Thyroid gland (tissue), 4 donors: ENCODE measurements at places on chromosomes 5 and 9. TPM values are rescaled to one million over a fixed set of nuclear protein-coding genes. Genes with fewer than 3 reads are reported as not detected.
A peak's percentile ranks its signal among the peaks of the same experiment; 100 is the strongest.

DNA sequence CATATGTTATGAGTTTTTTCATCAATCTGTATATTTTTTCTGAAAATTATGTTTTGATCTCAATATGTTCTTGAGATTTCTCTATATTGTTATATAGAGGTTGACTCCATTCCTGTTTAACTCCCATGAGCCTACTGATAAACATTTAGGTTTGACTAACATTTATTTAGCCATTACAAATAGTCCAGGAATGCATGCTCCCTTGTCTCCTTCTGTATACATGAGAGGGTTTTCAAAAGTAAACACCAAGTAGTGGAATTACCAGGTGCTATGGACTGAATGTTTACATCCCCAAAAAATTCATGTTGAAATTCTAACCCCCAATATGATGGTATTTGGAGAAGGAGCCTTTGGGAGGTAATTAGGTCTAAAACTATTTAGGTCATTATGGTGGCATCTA lies 3.5 kb upstream of the OR5C1 start:
- no peaks in the 10 kb centered on the region for H3K27me3 ChIP-seq
- no peaks in the 10 kb centered on the region for H3K4me1 ChIP-seq
- no peak for DNase-seq
- H3K4me3 ChIP-seq = no peak overlapping the region

- H3K27me3 ChIP-seq = no peaks in the 10 kb centered on the region
- H3K4me3 ChIP-seq = no peak overlapping the region
- H3K27ac ChIP-seq = no peak overlapping the region
- H3K4me1 ChIP-seq = no peaks in the 10 kb centered on the region
- no peak for DNase-seq
These were observed 33.1 kb upstream of the NTRK2 start for GRCh38 chr9:84636436-84636835.

GRCh38 chr9:80552931-80553330 lies 981.2 kb downstream of the TLE4 start:
- no peaks in the 10 kb centered on the region for H3K4me1 ChIP-seq
- no peak overlapping the region for H3K4me3 ChIP-seq
- no peak overlapping the region for H3K27ac ChIP-seq
- no peaks in the 10 kb centered on the region for H3K36me3 ChIP-seq

DNA sequence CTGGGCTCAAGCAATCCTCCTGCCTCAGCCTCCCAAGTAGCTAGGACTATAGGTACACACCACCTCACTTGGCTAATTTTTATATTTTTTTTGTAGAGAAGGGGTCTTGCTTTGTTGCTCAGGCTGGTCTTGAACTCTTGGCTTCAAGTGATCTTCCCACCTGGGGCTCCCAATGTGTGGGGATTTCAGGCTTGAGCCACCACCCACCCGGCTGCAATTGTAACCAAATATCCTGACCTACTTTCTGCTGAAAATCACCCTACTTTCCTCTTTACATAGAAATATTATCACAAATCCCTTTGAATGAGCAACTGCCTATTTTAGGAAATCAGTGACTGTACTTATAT lies 59.6 kb upstream of the ZNF608 start:
- peaks cover 10% of the 10 kb centered on the region for H3K4me1 ChIP-seq
- no peak for DNase-seq
- H3K4me3 ChIP-seq = no peak overlapping the region
- no peak overlapping the region for H3K27ac ChIP-seq

DNA sequence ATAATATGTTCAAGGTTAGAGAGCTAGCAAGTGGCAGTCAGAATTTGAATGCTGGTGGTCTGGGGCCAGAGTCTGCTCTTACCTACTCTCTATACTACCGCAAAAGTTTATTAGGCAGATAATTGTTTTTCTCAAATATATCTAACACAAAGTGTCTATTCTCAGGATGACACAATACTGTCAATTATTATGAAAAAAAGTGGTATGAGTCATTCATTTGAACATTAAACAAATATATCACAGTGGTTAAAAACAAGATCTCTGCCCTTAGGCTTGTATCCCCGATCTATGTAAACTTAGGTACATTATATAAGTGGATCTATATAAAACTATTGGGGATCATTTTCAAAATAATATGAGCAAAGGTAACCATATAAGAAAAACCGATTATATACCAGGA lies 354.9 kb downstream of the CETN3 start:
- H3K27ac ChIP-seq = no peak overlapping the region
- no peak for DNase-seq
- no peak overlapping the region for H3K4me3 ChIP-seq

DNA sequence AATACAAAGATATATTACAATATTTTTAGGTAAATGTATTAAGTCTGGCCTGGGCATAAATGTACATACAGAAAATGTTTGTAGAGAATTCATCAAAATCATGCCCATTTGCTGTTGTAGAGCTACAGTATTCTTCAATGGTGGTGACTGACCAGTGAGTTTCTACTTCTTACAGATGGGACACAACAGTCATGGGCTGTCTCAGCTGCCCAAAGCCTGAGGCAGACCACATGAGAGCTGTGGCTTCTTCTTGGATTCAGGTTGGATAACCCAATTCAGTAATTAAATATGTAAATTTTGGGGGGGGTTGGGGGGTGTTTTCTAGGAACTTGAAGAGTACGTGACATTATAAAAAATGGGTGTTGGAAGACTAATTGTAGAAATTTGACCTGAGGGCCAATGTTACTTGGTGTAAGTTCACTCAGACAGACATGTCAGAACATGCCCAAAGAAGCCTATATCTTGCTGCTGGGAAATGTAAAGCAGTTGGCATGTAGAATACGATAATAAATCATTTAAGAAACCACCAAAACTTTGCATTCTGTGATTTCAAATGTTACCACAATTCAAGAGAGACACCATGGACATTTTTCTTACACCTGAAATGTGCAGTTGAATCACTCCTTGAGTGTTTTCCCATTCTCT lies 17.9 kb downstream of the STARD4 start:
- H3K4me3 ChIP-seq = no peak overlapping the region
- no peaks in the 10 kb centered on the region for H3K4me1 ChIP-seq
- H3K27me3 ChIP-seq = no peaks in the 10 kb centered on the region
- H3K27ac ChIP-seq = no peak overlapping the region

DNA sequence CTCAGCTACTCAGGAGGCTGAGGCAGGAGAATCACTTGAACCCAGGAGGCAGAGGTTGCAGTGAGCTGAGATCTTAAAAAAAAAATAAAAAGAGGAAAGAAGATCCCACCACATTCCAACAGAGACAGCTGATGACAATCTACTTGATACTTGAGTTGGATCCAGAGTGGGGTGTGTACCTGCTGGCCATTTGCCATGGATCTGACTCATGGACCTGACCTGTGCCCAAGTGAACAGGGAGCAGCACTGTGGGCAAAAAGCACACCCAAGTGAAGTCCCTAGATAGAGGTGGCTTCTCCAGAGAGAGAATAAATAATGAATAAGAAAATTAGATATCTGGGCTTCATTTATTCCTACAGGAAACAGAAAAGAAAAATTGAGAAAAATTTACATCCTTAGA lies 81.2 kb upstream of the MIER3 start:
- H3K4me3 ChIP-seq = no peak overlapping the region
- H3K36me3 ChIP-seq = no peaks in the 10 kb centered on the region
- no peaks in the 10 kb centered on the region for H3K27me3 ChIP-seq
- no peak for DNase-seq

GRCh38 chr5:16572289-16573015 lies 44.3 kb downstream of the RETREG1 start:
- no peak overlapping the region for H3K27ac ChIP-seq
- H3K4me1 ChIP-seq = peaks cover 27% of the 10 kb centered on the region
- no peaks in the 10 kb centered on the region for H3K36me3 ChIP-seq
- DNase-seq = no peak
- H3K4me3 ChIP-seq = no peak overlapping the region
- no peaks in the 10 kb centered on the region for H3K27me3 ChIP-seq

GRCh38 chr9:6000955-6001354 lies 14.5 kb downstream of the RANBP6 start:
- DNase-seq = no peak
- H3K27ac ChIP-seq = no peak overlapping the region
- H3K27me3 ChIP-seq = no peaks in the 10 kb centered on the region
- no peaks in the 10 kb centered on the region for H3K36me3 ChIP-seq

DNA sequence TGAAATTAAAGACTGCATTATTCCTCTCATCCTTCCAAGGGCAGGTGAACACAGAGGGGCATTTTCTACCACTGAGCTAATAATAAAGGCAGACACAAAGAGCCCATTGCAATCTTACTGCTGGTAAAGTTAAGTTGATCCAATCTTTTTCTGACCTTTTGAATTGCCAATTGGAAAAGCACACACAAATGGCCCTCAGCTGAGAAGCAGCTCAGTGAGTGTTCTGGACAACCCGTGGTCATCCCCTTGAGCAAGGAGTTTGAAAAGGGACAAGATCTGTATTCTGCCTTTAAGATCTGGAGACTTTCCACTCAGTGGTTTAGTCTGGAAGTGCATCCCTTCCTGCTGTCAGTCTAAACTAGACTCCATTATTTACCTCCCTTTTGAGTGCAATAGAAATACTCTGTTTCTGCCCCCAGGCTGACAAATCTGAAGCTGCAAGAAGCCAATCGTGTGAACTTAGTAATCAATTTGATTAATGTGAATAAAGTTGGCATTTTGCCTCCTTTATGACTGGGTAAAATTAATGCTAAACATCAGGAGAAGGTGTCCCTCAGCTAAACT lies 835.7 kb downstream of the MAT2B start:
- H3K27me3 ChIP-seq = no peaks in the 10 kb centered on the region
- no peaks in the 10 kb centered on the region for H3K36me3 ChIP-seq
- DNase-seq = no peak
- H3K27ac ChIP-seq = no peak overlapping the region
- H3K4me3 ChIP-seq = no peak overlapping the region
- H3K4me1 ChIP-seq = no peaks in the 10 kb centered on the region

DNA sequence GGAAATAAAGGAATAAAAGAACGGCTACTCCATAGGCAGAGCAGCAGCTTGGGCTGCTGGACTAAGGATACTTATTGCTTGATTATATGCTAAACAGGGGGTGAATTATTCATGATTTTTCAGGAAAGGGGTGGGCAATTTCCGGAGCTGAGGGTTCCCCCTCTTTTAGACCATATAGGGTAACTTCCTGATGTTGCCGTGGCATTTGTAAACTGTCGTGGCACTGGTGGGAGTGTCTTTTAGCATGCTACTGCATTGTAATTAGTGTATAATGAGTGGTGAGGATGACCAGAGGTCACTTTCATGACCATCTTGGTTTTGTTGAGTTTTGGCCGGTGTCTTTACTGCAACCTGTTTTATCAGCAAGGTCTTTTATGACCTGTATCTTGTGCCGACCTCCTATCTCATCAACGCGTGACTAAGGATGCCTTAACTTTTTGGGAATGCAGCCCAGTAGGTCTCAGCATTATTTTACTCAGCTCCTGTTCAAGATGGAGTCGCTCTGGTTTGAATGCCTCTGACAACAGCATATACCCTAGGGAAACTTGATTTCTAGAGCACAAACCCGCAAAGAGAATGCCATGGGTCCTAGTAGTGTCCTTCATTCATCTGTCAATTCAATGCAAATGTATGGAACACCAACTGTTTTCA lies 47.8 kb upstream of the PWWP2A start:
- H3K4me1 ChIP-seq = peaks cover 14% of the 10 kb centered on the region
- no peak overlapping the region for H3K4me3 ChIP-seq
- no peak for DNase-seq
- no peak overlapping the region for H3K27ac ChIP-seq
- H3K36me3 ChIP-seq = no peaks in the 10 kb centered on the region

DNA sequence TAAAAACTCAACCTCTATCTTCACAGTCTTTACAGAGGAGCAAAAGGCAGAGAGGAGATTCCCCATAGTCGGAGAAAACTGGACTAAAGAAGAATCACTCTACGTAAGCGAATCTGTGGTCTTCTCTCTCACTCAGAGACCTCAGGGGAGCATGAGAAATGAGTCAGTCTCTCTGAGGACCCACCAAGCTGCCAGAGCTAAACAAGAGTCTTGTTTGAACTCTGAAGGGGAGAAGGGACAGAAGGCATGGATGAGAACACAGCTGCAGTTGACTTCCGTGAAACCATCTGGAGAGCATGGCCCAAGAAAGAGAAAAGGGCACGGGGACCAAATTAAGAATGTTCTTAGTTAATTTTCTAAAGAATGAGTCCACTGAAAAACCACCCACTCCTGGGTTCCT lies 12.8 kb upstream of the MAN2A1 start:
- no peak overlapping the region for H3K27ac ChIP-seq
- no peaks in the 10 kb centered on the region for H3K36me3 ChIP-seq
- DNase-seq = no peak
- H3K4me1 ChIP-seq = no peaks in the 10 kb centered on the region

DNA sequence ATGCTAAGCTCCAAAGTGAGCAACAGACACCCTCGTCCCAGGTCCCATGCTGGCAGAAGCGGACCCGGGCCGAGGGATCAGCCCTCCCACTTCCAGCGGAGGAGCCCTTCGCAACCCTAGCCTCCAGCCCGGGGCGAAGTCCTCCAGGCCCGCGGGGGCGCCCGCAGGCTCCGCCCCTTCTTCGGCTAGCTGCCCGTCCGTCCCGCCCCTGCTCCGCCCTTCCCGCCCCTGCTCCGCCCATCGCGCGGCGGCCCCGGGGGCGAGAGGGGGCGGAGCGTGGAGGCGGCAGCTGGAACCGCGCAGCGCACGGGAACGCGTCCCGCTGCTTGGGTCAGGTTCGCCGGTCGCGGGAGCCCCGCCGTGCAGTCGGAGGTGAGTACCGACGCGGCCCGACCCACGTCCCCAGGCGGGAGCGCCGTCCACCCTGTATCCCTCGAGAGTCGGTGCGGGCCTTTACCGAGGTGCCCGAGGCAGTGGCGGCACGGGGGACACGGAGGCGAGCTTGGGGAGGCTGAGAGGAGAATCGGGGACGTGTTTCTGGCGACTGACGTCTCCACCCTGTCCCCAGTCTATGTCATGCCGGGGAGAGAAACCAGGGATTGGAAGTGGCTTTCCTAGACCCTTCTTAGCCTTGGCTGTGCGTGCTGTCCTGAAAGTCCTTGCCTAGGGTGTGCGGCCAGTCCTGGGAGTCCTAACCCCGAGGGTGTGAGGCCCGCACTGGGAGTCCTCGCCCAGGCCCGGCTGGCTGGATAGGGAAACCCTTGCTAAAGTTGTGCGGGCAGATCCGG lies at the start of gene ACO1:
ACO1 (plus strand) TSS at position 280 of the 788 bp plus-strand sequence. CDS start 20,864 bp downstream, outside the sequence.
- peak within 1 kb of the TSS; percentile 52 for H3K4me3 ChIP-seq
- H3K27me3 ChIP-seq = no peaks in the 10 kb centered on the region
- no peaks in the 10 kb centered on the region for H3K36me3 ChIP-seq
- DNase-seq = peak; percentile 92
- H3K4me1 ChIP-seq = peaks cover 30% of the 10 kb centered on the region

DNA sequence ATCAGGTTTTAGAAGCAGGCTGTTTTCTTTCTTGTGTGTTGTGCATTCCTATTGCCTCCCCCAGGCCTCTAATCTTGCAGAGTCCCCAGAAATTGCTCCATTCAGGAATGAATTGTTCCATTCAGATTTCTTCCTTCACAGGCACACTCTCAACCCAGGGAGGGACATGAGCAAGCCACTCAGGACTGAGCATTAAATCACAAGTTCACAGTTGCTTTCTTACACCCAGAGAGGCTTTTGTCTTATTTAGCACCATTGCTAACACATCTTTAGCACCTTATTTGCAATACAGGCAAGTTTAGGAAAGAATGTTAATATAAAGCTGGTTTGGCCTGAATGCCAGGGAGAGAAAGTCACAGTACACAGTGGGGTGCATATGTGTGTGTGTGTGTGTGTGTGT lies 221.4 kb downstream of the RAB3C start:
- H3K27me3 ChIP-seq = no peaks in the 10 kb centered on the region
- no peaks in the 10 kb centered on the region for H3K4me1 ChIP-seq
- no peak overlapping the region for H3K4me3 ChIP-seq
- no peak for DNase-seq
- H3K27ac ChIP-seq = no peak overlapping the region
- no peaks in the 10 kb centered on the region for H3K36me3 ChIP-seq

TLE1 gene
- 91.1 TPM for total RNA-seq

AQP7 gene
- total RNA-seq = 3.1 TPM

TMEM215 gene
- not detected for total RNA-seq

SPINK13 gene
- total RNA-seq = not detected
